ENCODE measurements at places on chromosomes 7 and 10.

DNA sequence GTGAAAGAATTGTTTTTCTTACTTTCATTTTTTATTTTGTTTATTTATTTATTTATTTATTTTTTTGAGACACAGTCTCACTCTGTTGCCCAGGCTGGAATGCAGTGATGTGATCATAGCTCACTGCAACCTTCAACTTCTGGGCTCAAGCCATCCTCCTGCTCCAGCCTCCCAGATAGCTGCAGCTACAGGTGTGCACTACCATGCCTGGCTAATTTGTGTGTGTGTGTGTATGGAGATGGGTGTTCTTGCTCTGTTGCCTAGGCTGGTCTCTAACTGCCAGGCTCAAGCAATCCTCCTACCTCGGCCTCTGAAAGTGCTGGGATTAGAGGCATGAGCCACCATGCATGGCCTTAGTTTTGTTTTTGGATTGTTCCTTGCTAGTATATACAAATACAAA is 55.4 kb upstream of the TRIM8 start:
- no peak overlapping the region for H3K27ac ChIP-seq
- peaks cover 2% of the 10 kb centered on the region for H3K36me3 ChIP-seq
- DNase-seq, result no peak
- H3K4me3 ChIP-seq, result no peak overlapping the region

GRCh38 chr10:132101529-132101928 is 35.8 kb downstream of the JAKMIP3 start:
- H3K27me3 ChIP-seq, result no peaks in the 10 kb centered on the region
- no peaks in the 10 kb centered on the region for H3K4me1 ChIP-seq
- no peak for DNase-seq
- H3K27ac ChIP-seq, result no peak overlapping the region
- no peak overlapping the region for H3K4me3 ChIP-seq

GRCh38 chr7:136079478-136079892 is 102.3 kb upstream of the MTPN start:
- no peaks in the 10 kb centered on the region for H3K4me1 ChIP-seq
- H3K27me3 ChIP-seq, result no peaks in the 10 kb centered on the region
- DNase-seq, result no peak
- H3K36me3 ChIP-seq, result no peaks in the 10 kb centered on the region
- H3K27ac ChIP-seq, result no peak overlapping the region

DNA sequence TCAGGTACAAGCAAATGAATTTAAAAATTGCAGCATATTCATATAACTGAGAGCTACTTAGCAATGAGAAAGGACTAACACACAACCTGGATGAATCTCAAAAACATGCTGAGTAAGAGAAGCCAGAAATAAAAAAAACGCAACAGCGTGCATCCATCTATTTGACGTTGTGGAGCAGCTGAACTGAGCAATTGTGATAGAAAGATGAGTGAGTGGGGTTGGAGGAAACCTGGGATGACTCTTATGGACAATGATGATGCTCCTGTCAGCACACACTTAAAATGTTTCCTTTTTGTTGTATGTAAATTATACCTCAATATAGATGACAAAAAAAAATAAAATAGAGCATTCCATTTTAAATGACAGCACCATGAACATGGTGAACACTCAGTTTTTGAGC is 36.0 kb upstream of the AKR1E2 start:
- H3K4me3 ChIP-seq, result no peak overlapping the region
- H3K27me3 ChIP-seq, result peaks cover 7% of the 10 kb centered on the region
- H3K27ac ChIP-seq, result no peak overlapping the region

- no peaks in the 10 kb centered on the region for H3K27me3 ChIP-seq
- DNase-seq, result no peak
- H3K36me3 ChIP-seq, result no peaks in the 10 kb centered on the region
- H3K4me3 ChIP-seq, result no peak overlapping the region
- no peaks in the 10 kb centered on the region for H3K4me1 ChIP-seq
- no peak overlapping the region for H3K27ac ChIP-seq
Observed at GRCh38 chr10:131848741-131849590, 51.8 kb upstream of the PPP2R2D start.

- no peaks in the 10 kb centered on the region for H3K4me1 ChIP-seq
- H3K4me3 ChIP-seq, result no peak overlapping the region
- H3K27ac ChIP-seq, result no peak overlapping the region
Observed at GRCh38 chr10:118922226-118922625, 107.3 kb upstream of the NANOS1 start.

DNA sequence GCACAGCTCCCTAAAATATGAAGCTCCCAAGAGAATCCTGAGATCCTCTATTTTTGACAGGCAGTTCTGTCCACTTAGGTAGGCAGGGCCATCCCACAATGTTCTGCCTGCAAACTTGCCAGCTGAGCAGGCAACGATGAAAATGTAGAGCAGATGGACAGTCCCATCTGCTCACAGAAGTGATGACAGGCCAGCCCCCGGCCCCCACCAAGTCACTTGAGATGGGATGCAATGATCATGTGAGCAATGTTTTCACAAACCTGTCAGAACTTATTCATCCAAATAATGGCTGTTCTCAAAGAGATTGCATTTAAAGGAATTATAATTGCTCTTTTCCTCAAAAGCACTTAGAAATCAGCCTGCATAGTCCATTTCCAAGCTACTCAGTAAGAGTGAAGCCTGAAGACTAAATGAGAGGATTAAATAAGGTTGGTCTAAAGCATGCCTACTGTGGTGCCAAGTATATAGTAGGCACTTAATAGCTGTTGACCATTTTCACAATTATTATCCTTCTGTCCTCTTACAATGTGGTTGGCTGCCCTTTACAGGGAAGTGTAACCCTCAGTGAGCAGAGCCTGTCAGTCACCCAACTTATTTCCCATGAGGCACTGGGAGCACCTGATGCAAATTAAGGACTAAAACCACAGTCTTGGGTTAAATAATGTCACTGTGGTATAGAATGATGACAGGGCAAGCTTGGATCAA is 301.2 kb downstream of the FGFR2 start:
- no peak for DNase-seq
- no peaks in the 10 kb centered on the region for H3K4me1 ChIP-seq
- no peaks in the 10 kb centered on the region for H3K36me3 ChIP-seq
- H3K4me3 ChIP-seq, result no peak overlapping the region
- H3K27me3 ChIP-seq, result no peaks in the 10 kb centered on the region

- no peak for DNase-seq
- H3K27ac ChIP-seq, result no peak overlapping the region
- no peaks in the 10 kb centered on the region for H3K4me1 ChIP-seq
Observed at GRCh38 chr10:95416270-95416669, 125.5 kb upstream of the PDLIM1 start.

DNA sequence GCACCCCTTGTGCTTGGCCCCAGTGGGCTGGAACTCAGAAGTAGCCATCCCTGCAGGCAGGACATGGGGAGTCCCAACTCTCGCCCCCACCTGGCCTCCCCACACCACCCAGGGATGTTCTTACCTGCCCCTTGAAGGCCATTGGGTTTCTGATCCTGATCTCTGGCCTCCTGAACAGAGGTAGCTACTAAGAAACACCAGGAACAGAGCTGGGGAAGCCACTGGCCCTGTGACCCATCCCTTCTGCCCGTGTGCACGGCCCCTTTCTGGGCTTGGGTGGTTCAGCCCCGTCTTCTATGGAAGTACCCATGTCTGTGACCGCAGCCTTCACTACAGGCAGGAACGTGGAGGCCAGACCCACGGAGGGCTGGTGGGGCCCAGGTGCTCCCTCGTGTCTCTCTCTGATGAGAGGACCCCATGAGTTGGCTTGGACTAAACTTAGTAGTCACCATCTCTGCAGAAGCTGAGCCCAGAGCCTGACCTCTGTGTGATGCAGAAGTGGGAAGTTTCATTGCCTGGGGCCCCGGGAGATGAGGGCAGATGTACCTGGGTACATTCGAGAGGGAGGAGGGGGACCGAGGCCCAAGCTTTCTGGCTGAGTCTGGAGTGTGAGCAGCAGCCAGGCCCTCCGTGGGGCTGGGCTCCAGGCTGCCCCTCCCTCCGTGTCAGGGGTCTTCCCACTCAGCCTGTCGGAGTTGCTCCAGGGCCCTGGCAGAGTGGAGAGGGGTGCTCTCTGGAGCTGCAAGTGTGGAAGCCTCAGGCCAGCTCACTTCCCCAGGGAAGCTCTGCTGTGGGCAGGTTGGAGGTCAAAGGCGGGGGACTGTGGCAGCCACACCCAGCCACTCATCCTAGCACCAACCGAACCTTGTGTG is 81.0 kb downstream of the MKI67 start:
- no peak for DNase-seq
- H3K36me3 ChIP-seq, result peaks cover 7% of the 10 kb centered on the region
- H3K4me3 ChIP-seq, result no peak overlapping the region
- H3K27me3 ChIP-seq, result no peaks in the 10 kb centered on the region
- H3K4me1 ChIP-seq, result peaks cover 65% of the 10 kb centered on the region
- peak overlapping the region; percentile 96 for H3K27ac ChIP-seq

DNA sequence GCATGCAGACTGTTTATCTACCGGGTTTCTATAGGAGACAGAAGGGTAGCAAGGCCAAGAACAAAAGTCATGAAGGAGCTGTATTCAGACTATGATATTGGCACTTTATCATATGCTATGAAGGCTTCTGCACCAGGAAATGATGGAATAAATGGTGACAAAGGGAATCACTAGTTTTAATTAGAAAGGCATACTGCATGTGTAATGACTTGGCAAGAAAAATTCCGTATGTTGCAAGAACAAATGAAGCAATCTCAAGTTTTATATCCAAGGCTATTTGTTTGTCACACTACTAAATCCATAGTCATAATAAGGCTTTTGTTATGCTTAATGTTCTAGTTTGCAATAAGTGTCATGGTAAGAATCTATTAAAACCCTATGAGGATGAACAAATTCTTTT is 230.9 kb downstream of the ZEB1 start:
- no peaks in the 10 kb centered on the region for H3K36me3 ChIP-seq
- no peak overlapping the region for H3K4me3 ChIP-seq
- no peak for DNase-seq
- H3K4me1 ChIP-seq, result no peaks in the 10 kb centered on the region

DNA sequence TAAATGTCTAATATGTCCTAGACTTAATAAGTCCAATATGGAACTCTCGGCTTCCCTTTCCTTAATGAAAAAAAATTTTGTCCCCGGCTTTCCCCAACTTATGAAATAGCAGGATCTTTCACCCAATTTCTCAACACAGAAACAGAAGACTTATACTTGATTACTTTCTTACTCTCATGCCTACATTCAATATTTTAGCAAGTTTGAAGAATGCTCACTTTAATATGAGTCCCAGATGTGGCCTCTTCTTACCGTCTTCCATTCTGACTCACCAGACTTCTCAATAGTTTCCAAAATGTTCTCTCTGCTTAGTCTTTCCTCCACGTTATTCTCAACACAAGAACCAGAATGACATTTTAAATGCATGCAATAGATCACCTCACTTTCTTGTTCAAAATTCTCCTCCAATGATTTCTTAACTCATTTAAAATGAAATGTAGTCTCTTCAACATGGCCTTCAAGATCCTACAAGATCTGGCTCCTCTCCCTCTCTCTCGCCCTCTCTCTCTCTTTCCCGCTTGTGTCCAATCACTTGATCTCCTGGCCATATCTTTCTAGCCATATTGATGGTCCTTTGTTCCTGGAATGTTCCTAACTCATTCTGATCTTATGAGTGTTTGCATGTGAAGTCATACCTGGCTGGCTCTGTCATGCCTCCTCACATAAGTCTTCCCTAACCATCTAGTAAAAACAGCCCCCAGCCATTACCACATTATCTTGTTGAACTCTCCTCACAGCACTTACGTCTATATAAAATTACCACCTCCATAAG is 119.7 kb upstream of the FAM3C start:
- H3K4me1 ChIP-seq, result peaks cover 3% of the 10 kb centered on the region
- H3K27ac ChIP-seq, result no peak overlapping the region
- no peaks in the 10 kb centered on the region for H3K36me3 ChIP-seq
- no peak overlapping the region for H3K4me3 ChIP-seq
- no peak for DNase-seq
- no peaks in the 10 kb centered on the region for H3K27me3 ChIP-seq

- H3K27me3 ChIP-seq, result no peaks in the 10 kb centered on the region
- no peak for DNase-seq
- H3K27ac ChIP-seq, result no peak overlapping the region
- no peak overlapping the region for H3K4me3 ChIP-seq
Observed at GRCh38 chr10:66931949-66932343, 6.1 kb downstream of the LRRTM3 start.

GRCh38 chr10:23966504-23967051 is 242.4 kb upstream of the KIAA1217 start:
- no peaks in the 10 kb centered on the region for H3K4me1 ChIP-seq
- H3K4me3 ChIP-seq, result no peak overlapping the region
- no peaks in the 10 kb centered on the region for H3K27me3 ChIP-seq
- no peaks in the 10 kb centered on the region for H3K36me3 ChIP-seq

DNA sequence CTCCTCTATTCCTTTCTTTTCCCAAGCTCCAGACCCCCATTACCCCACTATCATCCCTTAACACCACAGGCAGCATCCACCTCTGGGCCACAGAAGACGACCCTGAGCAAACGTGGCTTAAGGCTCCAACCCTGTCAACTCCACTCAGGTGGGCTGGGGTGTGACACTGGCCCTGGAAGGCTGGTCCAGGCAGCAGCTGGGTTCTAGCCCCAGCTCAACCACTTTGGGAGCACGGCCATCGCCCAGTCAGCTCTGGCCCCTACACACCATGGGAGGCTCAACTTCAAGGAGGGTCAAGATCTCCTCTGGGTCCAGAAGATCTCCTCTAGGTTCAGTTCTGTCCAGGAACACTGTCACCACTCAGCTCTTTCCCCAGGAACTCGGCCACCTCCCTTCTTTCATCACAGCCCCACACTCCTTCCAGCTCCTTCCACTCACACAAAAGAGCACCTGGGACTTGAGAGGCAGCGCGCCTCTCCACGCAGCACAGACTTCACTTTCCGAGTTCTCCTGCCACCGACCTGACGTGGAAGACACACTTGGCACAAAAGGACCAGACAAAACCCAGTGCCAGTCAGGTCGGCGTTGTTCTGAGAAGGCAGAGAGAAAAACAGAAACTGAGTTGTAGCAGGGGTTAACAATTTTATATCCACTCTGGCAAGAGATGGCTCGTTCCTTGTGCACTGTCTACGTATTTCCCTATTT is 84.1 kb downstream of the CTBP2 start:
- no peak overlapping the region for H3K27ac ChIP-seq
- no peaks in the 10 kb centered on the region for H3K36me3 ChIP-seq
- H3K4me1 ChIP-seq, result peaks cover 9% of the 10 kb centered on the region
- DNase-seq, result no peak
- H3K27me3 ChIP-seq, result no peaks in the 10 kb centered on the region
- no peak overlapping the region for H3K4me3 ChIP-seq

DNA sequence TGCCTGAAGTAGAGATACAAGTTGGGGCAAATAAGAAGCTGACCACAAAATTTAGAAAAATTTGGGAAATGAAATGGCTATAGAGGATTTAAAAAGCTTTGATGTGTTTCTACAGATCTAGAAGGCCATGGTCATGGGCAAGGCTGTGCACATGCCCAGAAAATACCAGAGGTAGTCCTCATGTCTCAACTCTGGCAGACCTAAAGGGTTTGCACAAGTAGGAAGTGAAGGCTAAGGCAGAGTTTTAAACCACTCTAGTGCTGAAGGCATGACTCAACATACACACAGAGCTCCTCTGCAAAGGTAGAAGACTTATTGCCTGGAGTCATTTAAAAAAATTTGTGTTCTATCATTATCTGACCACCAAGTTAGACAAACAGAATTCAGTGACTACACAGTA is 364.6 kb downstream of the CCSER2 start:
- no peak overlapping the region for H3K4me3 ChIP-seq
- H3K36me3 ChIP-seq, result no peaks in the 10 kb centered on the region
- H3K4me1 ChIP-seq, result no peaks in the 10 kb centered on the region

- H3K27me3 ChIP-seq, result no peaks in the 10 kb centered on the region
- H3K4me1 ChIP-seq, result no peaks in the 10 kb centered on the region
- no peak overlapping the region for H3K4me3 ChIP-seq
Observed at GRCh38 chr10:78620985-78621799, 447.6 kb upstream of the ZMIZ1 start.

- no peaks in the 10 kb centered on the region for H3K4me1 ChIP-seq
- no peak for DNase-seq
- H3K27ac ChIP-seq, result no peak overlapping the region
- H3K4me3 ChIP-seq, result no peak overlapping the region
Observed at GRCh38 chr7:80199051-80199450, 64.4 kb downstream of the GNAI1 start.
